ENCODE measurements at places on chromosomes 6 and 20.

DNA sequence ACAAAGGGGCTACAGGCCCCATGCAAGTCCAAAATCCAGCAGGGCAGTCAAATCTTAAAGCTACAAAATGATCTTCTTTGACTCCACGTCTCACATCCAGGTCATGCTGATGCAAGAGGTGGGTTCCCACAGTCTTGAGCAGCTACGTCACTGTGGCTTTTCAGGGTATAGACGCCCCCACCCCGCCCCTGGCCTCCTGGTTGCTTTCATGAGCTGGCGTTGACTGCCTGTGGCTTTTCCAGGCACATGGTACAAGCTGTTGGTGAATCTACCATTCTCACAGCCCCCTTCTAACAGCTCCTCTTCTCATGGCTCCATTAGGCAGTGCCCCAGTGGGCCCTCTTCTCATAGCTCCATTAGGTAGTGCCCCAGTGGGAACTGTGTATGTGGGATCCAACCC, 47.0 kb downstream of the NT5E start:
- DNase-seq = no peak
- H3K4me1 ChIP-seq = no peaks in the 10 kb centered on the region
- H3K27me3 ChIP-seq = no peaks in the 10 kb centered on the region
- H3K36me3 ChIP-seq = no peaks in the 10 kb centered on the region

- DNase-seq = no peak
- H3K4me3 ChIP-seq = no peak overlapping the region
- no peaks in the 10 kb centered on the region for H3K4me1 ChIP-seq
- no peaks in the 10 kb centered on the region for H3K27me3 ChIP-seq
- H3K36me3 ChIP-seq = no peaks in the 10 kb centered on the region
Measured at GRCh38 chr20:40568200-40568599, 120.8 kb downstream of the MAFB start.

DNA sequence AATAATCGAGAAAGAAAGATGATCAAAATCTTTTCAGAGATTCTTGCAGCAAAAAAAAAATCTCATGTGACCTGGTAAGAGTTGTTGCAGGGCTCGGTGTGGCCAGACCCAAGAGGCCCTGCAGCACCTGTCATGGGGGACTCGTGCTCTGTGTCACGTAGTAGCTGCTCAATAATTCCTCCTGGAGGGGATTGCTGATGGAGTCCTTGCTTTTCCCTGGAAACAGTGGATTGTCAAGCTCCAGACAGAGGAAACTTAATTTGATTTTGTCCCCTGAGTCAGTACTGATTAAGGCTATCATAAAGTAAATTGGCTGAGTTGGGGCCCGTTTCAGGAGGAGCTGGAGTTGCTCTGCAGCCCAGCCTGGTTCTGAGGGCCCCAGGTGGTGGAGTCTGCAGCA, 125.2 kb downstream of the EDN3 start:
- DNase-seq = no peak
- H3K4me3 ChIP-seq = no peak overlapping the region
- H3K27me3 ChIP-seq = no peaks in the 10 kb centered on the region

- H3K4me3 ChIP-seq = no peak overlapping the region
- H3K27ac ChIP-seq = no peak overlapping the region
- H3K27me3 ChIP-seq = no peaks in the 10 kb centered on the region
Measured at GRCh38 chr20:59145247-59145923, 18.2 kb upstream of the ZNF831 start.

DNA sequence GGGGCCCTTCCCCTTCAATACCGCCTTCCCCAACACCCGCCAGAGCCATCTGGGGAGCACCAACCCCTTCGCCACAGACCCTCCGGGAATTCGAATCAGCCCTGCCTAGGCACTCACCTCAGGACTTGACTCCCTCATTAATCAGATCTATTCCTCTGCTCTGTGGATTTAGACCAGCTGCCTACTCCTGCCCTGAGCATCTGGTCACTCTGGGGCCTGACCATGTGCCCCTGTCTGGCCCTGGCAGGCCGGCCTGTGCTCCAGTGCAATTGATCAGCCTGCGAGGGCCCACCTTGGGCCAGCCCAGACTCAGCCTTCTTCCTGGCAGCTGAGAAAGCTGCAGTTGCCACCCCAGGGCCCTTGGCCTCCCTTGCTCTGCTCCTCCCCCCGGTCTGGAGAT, 46.0 kb downstream of the GRM4 start:
- H3K4me1 ChIP-seq = no peaks in the 10 kb centered on the region
- no peak overlapping the region for H3K4me3 ChIP-seq
- H3K27ac ChIP-seq = no peak overlapping the region
- H3K27me3 ChIP-seq = no peaks in the 10 kb centered on the region
- no peaks in the 10 kb centered on the region for H3K36me3 ChIP-seq

GRCh38 chr6:13979284-13980171, 54.8 kb downstream of the RNF182 start:
- H3K36me3 ChIP-seq = no peaks in the 10 kb centered on the region
- no peak overlapping the region for H3K27ac ChIP-seq
- no peak overlapping the region for H3K4me3 ChIP-seq
- no peaks in the 10 kb centered on the region for H3K27me3 ChIP-seq
- no peak for DNase-seq

Data from mesendoderm (in vitro differentiated cells).